ENCODE measurements at places on chromosomes 7 and 10. TPM values are rescaled to one million over a fixed set of nuclear protein-coding genes. Genes with fewer than 3 reads are reported as not detected.

DNA sequence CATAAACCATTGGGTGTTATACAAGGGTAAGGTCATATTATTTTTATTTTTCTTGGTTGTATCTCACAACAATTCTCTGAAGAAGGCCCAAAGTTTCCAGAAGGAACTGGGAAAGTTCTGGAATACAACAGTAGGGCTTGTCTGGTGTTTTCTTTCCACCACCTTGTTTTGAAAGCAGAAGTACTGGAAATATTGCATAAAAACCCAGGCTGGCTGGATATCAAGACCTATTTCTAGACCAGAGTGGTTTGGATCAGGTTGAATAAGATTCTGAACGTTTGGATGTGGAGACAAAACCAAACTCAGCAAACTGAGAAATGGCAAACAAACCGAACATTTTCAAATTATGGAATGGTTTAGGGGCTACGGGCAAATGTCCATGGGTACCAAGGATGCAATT lies 182.6 kb upstream of the FZD8 start:
- no peak for ATAC-seq

DNA sequence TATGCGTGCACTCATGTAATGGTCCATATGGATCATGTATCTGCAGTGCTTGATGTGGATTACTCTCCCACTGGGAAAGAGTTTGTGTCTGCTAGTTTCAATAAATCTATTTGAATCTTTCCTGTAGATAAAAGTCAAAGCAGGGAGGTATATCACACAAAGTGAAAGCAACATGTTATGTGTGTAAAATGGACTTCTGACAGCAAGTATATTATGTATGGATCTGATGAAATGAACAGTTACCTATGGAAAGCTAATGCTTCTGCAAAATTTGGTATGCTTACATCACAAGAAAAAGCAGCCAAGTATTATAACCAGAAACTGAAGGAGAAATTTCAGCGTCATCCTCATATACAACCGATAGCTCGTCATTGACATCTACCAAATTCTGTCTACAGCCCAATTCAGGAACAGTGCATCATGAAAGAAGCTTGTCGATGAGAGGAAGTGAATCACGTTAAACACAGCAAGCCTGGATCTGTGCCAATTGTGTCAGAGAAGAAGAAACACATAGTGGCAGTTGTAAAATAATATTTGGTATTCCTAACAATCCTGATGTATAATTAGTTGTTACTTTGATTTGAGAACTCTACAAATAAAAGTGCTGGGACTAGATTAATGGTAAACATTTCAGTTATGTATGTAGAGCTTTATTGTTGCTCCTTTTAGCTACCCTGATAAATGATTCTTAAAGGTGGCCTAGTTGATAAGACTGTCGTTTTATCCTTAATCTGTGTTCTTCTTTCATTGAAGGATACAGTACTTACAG lies 14.2 kb upstream of the SYPL1 start:
- no peak for ATAC-seq

DNA sequence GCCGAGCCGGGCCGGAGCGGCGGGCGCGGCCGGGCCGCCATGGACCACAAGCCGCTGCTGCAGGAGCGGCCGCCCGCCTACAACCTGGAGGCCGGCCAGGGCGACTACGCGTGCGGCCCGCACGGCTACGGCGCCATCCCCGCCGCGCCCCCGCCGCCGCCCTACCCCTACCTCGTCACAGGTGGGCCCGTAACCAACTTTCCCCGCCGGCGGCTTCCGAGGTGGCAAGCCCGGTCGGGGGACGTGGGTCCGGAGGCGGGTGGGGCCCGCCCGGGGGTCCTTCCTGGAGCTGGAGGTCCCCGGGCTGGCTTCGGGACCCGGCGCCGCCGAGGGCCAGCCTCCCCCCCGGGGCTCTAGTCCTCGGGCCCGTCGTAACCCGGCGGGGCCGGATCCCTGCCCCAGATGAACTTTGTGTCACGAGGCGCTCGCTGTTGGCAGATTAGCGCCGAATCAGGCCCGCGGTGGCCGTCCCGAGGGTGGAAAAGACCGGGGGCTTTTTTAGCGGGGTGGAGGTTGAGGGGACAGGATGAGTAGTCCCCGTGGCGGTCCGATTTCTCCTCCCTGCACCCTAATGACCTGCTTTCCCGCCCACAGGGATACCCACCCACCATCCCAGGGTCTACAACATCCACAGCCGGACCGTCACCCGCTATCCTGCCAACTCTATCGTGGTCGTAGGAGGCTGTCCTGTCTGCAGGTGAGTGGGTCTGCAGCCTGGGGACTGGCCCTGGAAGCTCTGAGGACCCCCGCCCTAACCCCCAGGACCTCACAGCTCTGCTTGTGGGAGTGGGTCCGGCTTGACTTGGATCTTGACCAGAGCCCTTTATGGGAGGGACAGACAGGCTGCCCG lies 496 bp downstream of the BRI3 start:
- peak; percentile 10 for ATAC-seq

DNA sequence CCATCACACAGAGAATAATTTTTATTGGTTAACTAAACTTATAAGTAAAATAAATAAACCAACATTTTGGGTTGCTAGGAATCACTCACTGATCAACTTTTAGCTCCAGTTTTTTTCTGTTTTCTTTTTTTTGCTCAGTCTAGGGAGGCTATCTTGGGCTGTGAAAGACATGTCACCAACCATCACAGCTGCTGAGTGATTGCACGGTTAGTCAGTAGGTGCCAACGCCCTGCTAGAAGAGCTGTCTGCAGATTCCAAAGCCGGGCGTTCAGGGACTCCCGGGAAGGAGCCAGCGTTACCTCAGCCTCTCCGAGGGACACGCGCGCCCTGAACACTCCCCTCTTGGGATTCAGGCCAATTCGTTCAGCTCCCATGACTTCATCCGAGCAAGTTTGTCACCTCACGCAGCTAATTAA lies 604 bp upstream of the STAM start:
- peak; percentile 82 for ATAC-seq

GRCh38 chr10:127283576-127283975 lies 87.2 kb upstream of the INSYN2A start:
- ATAC-seq = no peak

- no peak for ATAC-seq
These were observed 607.4 kb upstream of the MBL2 start for GRCh38 chr10:53379956-53380355.

- ATAC-seq = no peak
These were observed 189.3 kb downstream of the KLF6 start for GRCh38 chr10:3595736-3596135.

DNA sequence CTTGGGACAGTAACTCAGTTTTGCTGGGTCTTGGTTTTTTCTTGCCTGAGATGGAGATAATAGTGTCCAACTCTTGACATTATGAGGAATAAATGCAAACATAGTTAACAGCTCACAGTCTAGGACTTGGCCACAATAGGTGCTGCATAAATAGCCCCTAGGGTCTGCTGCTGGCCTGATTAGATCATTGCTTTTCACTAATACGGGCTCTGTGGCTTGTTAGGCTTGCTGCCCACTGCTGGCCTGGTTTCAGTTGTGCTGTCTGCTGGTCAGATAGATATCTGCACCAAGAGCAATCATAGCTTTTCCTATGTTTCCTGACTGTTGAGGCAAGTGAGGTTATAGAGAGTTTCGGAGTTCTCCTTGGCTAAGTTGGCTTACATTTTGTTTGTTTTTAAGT lies 246.1 kb downstream of the DNAJB9 start:
- ATAC-seq = no peak

GRCh38 chr10:20853276-20853675 lies 43.8 kb downstream of the NEBL start:
- no peak for ATAC-seq

- no peak for ATAC-seq
These were observed 179.8 kb downstream of the EBF3 start for GRCh38 chr10:129784291-129784690.

DNA sequence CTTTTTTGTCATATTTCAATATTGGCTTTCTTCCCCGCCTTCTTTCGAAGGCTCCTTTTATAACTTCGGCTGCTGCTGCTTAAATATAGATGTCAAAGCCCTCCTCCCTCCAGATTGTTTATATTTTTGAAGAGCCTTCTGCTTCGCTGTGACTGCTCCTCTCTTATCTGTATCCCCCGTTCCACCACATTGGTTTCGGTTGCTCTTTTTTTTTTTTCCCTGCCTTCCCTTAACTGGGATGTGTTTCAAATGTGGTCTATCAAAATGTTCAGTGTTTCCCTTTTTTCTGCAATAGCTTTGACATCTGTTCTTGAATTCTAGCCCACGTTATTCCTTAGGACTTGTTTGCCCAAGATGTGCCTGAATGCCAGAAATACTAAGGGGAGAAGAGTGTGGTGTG lies 96.4 kb downstream of the CUX1 start:
- ATAC-seq = no peak

GRCh38 chr7:85164376-85164775 lies 22.5 kb downstream of the SEMA3D start:
- ATAC-seq = no peak

GRCh38 chr10:34427911-34428216 lies 387.2 kb downstream of the PARD3 start:
- ATAC-seq = no peak

- peak; percentile 42 for ATAC-seq
These were observed 28.4 kb upstream of the ITGA8 start for GRCh38 chr10:15748126-15748525.

- no peak for ATAC-seq
These were observed 1233.4 kb downstream of the XPNPEP1 start for GRCh38 chr10:108689891-108690290.

- ATAC-seq = no peak
These were observed 106.1 kb downstream of the C10orf90 start for GRCh38 chr10:126564326-126564888.

DNA sequence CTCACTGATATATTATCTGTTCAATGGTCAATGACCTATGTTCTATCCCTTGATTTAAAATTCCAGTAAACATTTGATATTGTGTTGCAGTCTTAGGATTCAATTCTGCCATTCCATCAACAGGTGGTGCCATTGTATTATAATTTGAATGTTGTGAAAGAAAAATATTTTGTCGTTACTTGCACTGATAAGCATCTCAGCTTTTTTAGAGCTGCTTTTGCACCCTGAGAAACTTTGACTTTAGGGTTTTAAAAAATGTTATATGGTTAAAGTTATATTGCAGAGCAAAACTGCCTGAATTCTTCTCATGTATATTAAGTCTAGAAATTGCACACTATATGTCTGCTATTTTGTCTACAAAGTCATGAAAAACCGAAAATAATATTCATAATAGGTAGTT lies 18.8 kb upstream of the MINDY3 start:
- no peak for ATAC-seq

- no peak for ATAC-seq
These were observed 95.0 kb downstream of the CALD1 start for GRCh38 chr7:134874407-134874806.

DNA sequence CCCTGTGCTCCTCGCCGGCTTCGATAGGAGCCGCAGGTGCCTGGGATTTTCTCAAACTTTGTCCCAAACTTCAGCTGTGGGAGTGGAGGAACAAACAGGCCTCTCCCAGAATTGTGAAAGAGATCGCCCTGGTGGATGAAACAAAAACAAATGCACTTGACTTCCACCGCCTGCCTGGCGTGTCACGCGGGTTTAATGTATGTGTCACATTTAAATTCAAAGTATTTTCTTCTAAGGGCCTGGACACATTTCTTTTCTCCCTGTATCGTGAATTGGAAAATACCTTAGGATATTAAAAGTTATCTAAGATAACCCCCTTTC lies 694 bp upstream of the WASL start:
- ATAC-seq = no peak

DNA sequence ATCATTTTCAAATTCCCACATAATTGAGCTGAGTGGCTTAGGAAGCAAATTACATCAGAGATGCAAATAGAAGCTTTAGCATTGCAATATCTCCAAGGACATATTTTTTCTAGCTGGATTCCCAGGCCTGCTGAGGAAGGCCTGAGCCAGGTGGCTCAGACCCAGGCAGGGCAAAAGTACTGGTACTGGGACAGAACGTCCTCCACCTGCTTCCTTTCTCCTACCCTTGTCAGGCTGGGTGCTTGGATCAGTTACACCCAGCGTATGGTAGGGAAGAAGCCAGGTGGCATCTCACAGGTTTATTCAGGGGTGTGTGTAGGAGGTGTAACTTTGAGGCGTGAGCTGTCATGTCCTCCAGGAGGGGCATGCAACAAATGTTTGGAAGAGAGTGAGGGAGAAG lies 3.0 kb upstream of the PANK1 start:
- ATAC-seq = no peak

- ATAC-seq = no peak
These were observed at the start of gene HPSE2 for GRCh38 chr10:99235658-99236626. Gene HPSE2 (minus strand): TSS chr10:99235852.

GRCh38 chr7:92924800-92925199 lies 88.4 kb upstream of the CDK6 start:
- ATAC-seq = no peak

- ATAC-seq = no peak
These were observed 230.4 kb downstream of the USP6NL start for GRCh38 chr10:11381023-11381422.

- no peak for ATAC-seq
These were observed 45.5 kb upstream of the RHOBTB1 start for GRCh38 chr10:60989400-60989876.

- no peak for ATAC-seq
These were observed 92.3 kb downstream of the VTI1A start for GRCh38 chr10:112539340-112539739.

DNA sequence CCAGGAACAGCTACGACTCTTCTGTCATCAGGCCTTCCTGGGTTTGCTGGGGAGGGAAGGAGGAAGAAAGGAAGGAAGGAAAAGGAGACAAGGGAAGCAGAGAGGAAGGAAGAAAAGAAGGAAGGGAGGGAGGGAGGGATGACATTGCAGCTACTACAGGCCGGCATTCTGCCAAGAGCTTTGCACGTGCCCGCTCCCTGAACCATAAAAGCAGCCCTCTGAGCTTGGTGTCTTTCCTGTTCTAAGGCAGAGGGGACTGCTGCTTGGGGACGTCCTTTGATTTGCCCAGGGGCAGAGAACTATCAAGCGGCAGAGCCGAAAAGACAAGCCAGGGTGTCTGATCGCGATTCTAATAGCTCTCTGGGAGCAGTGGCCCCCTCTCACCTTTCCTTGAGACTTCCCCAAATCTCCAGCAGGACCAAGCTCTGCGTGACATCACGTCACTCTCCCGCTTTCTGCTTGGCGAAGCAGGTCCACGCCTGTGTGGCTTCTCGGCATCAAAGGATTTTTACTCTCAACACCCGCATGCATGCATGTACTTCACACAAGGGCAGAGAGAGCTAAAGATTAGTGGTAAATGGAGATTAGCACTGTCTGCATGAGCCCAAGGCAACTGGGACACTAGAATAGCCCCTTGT lies 167.8 kb upstream of the AUTS2 start:
- ATAC-seq = no peak

EPHA1 gene
- 0.71 TPM for total RNA-seq

CFAP70 gene
- total RNA-seq = 2.4 TPM

FKBP9 gene
- 62.7 TPM for total RNA-seq

NEUROD6 gene
- not detected for total RNA-seq

RAPGEF5 gene
- 14.7 TPM for total RNA-seq

PRRT4 gene
- 1.5 TPM for total RNA-seq

NET1 gene
- total RNA-seq = 19.5 TPM

METTL27 gene
- total RNA-seq = 0.58 TPM

DOCK4 gene
- total RNA-seq = 29.4 TPM

LIPJ gene
- total RNA-seq = 0.15 TPM

APBB1IP gene
- not detected for total RNA-seq

PRKAG2 gene
- 7.4 TPM for total RNA-seq

UPK3B gene
- not detected for total RNA-seq

NDUFA5 gene
- 71.5 TPM for total RNA-seq
